ENCODE measurements at places on chromosomes 2 and 18.
A peak's percentile ranks its signal among the peaks of the same experiment; 100 is the strongest.

- peak; percentile 17 for DNase-seq
Measured at GRCh38 chr2:105935063-105935462, 190.4 kb downstream of the NCK2 start.

DNA sequence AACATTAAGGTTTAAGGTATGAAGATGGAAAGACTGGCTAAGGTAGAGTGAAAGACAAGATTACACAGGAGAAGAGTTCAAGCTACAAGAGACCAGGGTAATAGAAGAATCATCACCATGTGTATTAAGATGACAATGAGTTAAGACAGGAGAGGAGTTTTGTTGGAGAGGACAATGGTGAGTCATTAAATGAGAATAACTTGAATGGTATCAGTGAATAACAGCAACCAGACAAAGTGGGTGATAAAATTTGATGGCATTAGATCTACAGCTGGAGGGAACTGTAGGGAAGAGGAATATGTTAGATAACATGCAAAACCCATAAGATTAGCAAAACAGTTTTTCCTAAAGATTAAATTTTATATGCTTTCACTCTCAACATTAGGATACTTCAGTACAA lies 18.8 kb upstream of the ENOSF1 start:
- no peak for DNase-seq

- no peak for DNase-seq
Measured at GRCh38 chr2:348361-348916, 60.5 kb upstream of the ALKAL2 start.

DNA sequence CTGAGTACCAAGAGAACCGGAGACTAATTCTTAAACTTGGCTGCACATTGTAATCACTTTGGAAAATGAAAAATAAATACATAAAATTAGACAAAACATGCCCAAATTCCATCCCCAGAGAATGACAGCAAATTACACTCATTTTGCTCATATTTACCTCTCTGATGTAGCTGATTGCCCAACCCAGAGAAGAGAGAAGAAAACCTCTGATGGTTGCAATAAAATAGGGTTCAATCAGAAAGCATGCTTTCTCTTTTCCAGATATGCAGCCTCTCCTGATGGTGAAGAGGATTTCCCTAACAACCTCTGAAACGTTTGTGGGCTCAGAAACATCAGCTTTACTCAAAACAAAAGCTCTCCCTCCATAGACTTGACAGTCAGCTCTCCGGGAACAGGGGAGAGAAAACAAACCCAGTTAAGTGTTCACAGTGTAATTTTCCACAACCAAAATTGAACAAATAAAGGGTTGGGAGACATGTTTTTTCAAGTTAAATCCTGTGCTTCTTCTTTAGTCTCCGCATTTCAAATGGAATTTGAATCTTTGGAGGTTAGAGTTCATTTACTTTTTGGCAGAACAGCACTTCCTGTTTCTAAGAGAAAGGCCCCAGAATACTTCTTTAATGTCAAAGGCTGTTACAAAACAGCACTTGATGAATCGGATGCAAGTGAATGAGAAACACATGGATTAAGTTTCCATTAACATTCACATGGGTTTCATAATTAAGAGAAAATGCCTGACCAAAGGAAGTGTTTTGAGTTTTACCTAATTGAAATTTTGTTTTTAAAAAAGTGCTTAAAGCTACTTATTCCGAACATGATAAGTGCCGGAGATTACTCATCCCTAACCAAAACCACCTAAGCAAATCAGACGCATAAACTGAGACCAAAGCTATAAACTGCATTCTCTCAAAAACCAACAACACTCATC lies 570.1 kb upstream of the SYT4 start:
- DNase-seq = no peak

GRCh38 chr2:185417688-185418087 lies 320.9 kb upstream of the FSIP2 start:
- DNase-seq = no peak

DNA sequence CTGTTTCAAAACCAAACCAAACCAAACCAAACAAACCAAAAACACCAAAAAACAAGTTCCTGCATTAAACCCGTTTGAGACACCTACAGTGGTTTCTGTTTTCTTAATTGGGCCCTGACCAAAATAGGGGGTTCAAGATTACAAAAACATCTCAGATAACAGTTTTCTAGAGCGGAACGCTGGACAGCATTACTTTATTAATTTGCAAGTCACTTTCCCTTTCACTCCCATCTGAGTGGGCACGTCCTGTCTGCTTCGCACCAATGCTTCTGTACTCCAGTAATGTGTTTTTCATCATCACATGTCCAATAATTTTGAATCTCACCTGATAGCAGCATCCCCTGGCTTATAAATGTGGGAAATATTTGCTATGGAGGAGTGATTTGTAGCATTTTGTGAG lies 11.7 kb upstream of the MYO1B start:
- no peak for DNase-seq

- no peak for DNase-seq
Measured at GRCh38 chr2:86272111-86272510, 65.3 kb downstream of the REEP1 start.

DNA sequence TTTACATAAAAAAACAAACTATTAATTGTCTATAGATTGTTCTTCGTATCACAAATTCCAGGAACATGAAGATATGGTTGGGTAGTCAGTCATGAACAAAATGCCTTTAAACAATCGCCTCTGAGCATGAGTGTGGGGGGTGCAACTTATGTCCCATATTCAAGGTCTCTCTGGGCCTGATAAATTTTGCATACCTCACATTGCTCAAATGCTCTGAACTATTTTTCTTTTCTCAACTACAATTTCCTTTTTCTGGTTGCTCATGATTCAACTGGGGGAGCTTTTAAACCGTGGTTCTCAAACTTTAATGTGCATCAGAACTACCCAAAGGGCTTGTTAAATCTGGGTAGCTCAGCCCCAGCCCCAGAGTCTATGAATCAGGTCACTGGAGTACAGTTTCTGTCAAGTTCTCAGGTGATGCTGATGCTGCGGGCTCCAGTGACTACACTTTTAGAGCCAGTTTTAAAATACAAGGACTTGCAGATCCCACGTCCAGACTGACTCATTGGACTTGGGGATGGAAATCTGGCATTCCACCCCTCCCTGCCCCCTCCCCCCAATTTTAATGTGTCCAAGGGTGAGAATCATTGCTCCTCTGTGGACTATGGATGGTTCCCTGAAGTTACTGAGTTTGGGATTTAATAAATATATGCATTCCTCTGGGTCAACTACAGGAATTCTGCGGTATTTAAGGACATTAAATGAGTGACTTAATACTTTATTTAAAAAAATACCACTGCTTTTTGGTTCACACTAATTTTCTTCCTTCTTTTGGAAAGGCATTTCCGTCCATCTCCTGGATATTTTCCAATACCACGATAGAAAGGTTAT lies 1.5 kb upstream of the GPD2 start:
- peak; percentile 12 for DNase-seq

All from NAMALWA (cell line).